SW 1271 (cell line): ENCODE measurements at places on chromosomes 6 and 20.

DNA sequence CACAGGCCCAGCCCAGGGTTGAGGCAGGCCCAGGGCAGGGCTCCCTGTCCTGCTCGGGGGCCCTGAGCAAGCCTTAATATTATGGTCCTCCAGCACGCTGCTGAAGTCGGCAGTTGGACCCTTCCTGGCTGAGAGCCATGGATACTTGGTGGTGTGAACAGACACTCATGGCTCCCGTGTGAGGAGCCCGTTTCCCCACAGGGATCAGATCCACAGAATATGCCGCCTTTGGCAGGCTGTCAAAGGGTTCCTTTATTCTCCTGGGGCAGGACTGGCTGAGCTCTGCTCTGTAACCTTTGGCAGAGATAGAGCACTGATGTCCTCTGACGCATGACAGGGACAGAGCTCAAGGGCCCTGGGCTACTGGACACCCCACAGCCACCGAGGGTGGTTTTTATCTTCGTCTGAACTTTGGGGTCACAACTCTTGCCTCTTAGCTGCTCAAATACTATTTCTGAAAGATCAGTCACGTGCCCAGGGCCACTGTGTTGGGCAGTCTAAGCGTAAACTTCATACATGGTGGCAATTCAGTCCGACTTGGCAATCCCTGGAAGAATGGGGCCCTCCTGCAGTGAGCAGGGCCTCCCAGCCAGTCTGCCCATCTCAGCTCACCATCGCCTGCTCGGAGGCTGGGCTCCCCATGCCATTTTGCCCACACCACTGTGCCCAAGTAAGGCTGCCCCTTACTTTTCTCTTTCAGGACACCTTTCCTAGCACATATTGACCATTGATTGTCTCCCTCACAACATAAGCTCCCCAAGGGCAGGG, 49.1 kb downstream of the TTI1 start:
- DNase-seq, result no peak

DNA sequence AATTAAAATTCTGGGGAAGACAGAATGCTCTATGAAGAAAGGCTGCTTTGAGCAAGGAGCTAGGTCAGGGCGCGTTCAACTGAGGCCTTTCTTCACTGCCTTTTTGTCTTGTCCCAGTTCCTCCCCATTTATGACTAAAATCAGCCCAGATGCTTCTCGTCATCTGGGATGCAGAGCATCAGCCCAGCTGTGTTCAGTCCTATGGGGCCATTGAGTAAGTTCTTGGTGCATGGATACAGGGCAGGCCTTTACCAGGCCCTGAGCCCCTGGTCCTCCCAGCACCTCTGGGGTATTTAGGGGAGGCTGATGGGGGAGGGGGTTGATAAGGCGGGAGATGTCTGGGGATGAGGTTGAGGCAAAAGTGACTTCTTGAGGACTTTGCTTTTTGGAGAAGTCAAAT, 55.7 kb downstream of the PTPN1 start:
- no peak for DNase-seq

GRCh38 chr6:2753110-2753489, 2.4 kb upstream of the MYLK4 start:
- DNase-seq, result no peak

DNA sequence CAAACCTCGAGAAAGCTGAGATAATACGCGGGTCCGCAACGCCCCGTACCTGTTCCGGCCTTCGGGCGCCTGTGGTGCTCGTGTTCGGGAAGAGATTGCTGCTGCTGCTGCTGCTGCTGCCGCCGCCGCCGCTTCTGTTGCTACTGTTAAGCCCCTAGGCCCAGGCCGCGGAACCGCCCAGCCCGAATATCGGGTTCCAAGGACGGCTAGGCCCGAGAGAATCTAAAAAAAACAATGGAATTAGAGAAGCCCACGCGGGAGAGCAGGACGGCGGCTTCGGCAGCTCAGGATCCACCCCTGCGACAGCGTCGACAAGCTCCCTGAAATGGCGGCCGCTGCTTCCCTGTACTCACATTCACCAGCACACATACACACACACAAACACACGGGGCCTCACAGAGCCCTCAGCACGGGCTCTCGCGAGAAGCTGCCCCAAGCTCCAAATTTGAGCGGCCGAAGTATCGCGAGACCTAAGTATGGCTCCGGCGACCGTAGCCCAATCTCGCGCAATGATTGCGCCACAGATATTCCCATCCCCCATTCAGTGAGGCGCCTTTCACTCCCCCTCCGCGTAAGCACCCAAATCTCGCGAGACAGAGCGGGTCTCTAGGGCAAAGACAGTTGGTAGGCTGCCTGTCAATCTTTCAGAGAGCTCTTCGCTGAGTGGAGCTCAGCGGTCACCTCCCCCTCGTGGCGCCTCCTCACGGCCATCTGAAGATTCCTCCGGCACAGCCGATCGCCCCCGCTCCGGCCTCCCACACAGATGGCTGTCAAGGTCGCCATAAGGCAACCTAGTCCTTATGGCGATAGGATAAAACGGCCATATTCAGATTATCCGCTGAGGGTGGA, at the start of gene RBM39:
TSS of gene RBM39 (minus strand) at position 369 of the 849 bp plus-strand sequence. CDS start 1,386 bp downstream, outside the sequence.
- peak; percentile 100 for DNase-seq

DNA sequence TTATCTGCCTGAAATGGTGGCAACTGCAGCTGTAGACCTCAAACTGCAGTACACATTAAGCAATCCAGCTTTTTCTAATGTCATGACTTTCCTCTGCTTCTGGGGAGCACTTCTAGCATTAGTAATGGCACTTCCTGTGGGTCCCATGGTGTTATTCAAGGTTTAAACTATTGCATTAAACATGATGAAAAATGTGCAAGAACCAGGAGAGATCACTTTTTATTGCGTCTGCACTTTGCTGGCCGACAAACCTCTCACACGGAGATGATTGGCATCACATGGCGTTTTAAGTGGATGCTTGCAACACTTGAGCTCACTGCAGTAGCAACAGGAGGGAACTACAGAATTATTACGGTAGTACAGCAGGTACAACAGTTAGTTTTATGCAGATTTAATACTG, 148.4 kb downstream of the HIVEP2 start:
- DNase-seq, result no peak

DNA sequence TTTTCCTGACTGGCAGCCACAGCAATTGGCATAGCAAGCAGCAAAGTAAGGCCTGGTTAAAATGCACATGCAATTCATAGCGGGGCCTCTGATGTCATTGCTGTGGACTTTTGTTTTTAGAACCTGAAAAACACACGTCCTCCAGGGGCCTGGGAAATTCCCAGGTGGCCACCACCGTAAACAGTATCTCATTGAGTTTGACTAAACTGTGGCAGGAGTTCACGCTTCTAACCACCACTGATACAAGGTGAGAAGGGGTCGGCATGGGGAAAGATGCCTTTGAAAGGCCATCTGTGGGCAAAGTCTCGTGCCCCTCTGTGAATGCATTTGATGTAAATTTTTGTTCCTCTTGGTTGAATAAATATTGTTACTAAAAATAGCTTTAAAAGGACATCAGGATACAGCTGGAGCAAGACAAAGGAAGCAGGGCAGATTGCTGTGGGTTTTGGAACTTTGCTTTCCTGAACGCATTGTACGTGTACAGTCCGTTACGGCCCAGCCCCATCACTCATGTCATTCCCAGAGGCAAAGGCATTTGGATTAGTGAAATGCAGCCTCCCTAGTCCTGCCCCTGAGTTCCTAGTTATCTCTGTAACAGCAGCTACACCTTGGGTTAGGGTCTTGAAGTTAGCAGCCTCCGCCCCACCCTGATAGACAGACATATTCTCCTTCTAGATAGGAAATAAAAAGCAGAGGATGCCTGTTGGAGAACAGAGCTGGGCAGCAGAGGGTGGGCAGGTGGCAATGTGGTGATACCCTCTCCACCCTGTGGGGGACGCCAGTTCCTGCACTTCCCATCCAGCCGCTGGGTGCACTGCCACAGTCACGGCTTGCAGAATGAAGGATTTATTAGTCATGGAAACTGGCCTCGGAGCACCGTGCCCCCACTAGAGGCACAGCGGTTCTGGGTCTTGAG, 80.3 kb downstream of the ZDHHC14 start:
- DNase-seq, result no peak
